ENCODE measurements at places on chromosomes 4 and X.

DNA sequence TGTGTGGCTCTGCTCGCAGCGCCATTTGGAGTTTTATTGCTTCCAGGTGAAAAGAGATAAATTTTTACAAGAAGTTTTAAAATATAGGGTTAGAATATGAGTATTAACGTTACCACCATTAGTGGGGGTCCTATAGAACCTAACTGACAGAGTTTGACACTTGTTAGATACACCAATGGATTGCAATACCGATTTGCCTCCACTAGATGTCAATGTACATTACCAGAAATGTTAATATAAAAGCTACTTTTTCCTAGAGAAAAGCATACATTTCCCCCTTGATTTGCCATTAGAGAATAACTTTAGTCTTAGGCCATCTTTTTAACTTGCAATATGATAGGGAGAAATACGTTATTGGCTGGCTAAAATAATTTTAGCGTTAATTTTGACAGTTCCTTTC, 108.4 kb downstream of the LINC00632 start:
- no peaks in the 10 kb centered on the region for H3K4me1 ChIP-seq
- no peak overlapping the region for H3K4me3 ChIP-seq
- no peak overlapping the region for H3K27ac ChIP-seq

DNA sequence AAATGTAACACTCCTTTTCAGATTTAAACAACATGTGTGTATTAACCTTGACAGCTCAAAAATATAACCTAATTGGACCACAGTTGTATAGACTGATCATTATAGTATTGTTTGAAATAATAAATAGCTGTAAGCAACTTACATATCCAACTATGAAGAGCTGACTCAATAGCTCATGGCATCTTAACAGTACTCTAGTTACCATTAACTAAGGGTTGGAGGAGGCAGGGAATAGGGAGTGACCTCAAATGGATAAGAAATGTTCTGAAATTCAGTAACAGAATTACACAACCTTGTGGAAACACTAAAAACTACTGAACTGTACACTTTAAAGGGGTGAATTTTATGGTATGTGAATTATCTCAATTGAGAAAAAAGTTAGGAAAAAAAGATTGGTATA, 136.5 kb upstream of the CPEB2 start:
- no peaks in the 10 kb centered on the region for H3K4me1 ChIP-seq
- no peaks in the 10 kb centered on the region for H3K36me3 ChIP-seq
- no peak overlapping the region for H3K4me3 ChIP-seq
- H3K27ac ChIP-seq = no peak overlapping the region

DNA sequence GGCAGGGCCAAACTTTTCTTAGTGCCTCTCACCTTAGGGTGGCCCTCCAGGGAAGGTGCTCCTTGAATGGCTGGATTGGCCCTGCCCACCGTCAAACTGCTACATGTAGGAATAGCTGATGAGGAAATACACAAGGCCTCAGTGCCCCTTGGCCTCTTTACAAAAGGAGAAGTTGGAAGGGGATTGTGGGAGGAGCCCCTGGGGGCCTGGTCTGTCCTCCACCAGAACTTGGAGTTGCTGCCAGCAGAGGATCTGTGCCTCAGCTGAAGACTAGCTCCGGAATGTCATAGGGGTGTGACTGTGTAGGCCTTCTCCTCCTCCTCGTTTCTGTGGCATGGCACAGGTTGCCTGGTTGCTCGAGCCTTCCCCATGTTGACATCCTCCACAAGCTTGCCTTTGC, 142.7 kb downstream of the AMMECR1 start:
- no peaks in the 10 kb centered on the region for H3K4me1 ChIP-seq
- no peaks in the 10 kb centered on the region for H3K36me3 ChIP-seq
- no peak for DNase-seq
- H3K27me3 ChIP-seq = no peaks in the 10 kb centered on the region
- H3K4me3 ChIP-seq = no peak overlapping the region

DNA sequence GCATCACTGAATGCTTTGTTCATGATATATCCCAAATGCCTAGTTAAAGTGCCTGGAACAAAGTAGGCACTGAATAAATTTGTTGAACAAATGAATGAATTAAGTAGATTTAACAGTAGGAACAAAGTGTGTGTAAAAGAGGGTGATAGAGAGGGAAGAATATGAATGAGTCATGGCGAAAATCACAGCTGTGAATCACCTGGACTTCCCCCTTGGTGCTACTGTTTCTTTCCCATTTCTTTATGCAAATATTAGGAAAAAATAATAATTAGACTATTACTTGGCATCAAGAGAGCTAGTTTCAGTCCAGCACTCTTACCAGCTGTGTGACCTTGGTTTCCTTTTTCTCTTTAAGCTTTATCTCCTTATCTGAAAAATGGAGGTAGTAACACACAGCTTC, 9.2 kb downstream of the SPIN3 start:
- H3K4me1 ChIP-seq = no peaks in the 10 kb centered on the region
- H3K36me3 ChIP-seq = peaks cover 2% of the 10 kb centered on the region
- no peak overlapping the region for H3K4me3 ChIP-seq
- no peak overlapping the region for H3K27ac ChIP-seq
- H3K27me3 ChIP-seq = no peaks in the 10 kb centered on the region

- no peaks in the 10 kb centered on the region for H3K36me3 ChIP-seq
- DNase-seq = no peak
- H3K27ac ChIP-seq = no peak overlapping the region
- no peak overlapping the region for H3K4me3 ChIP-seq
- no peaks in the 10 kb centered on the region for H3K4me1 ChIP-seq
These were observed 39.8 kb upstream of the ATOH1 start for GRCh38 chr4:93788712-93789111.

DNA sequence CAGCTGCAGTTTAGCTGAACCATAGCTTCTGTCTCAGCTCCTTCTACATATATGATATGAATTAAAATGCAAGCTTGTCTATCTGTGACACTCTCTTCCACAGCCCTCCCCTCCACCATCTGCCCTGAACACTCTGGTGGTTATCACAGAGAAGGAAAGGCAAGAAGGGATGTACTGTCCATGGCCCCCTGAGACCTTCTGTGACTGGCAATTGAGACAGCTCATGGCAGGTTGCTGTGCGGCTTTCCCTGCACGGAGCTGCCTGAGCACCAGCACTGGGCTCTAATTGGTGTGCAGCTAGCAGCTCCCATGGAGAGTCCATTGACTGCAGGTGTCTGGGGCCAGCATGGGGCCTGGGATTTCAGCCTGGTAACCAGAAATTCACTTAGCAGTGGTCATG, 109.8 kb upstream of the ANXA3 start:
- DNase-seq = no peak
- H3K4me3 ChIP-seq = no peak overlapping the region
- H3K27ac ChIP-seq = no peak overlapping the region
- no peaks in the 10 kb centered on the region for H3K36me3 ChIP-seq
- no peaks in the 10 kb centered on the region for H3K4me1 ChIP-seq

DNA sequence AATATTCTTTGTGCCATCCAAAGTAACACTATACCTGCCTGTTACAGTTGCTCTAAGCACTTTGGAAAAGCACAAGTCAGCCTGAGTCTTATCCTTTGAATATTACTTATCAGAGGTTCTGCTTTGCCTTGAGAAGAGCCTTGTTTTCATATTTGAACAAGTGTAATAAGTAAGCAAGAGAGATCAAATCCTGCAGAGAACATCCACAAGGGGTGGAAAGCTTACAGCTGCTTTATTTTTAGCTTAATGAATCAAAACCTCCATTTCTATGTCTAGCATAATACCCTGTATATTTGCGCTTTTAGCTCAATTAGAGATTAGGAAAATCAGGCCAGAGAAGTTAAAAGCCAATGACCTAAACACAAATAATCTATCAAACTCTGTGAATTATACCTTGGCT, 139.8 kb downstream of the CDS1 start:
- no peaks in the 10 kb centered on the region for H3K27me3 ChIP-seq
- no peaks in the 10 kb centered on the region for H3K4me1 ChIP-seq
- DNase-seq = no peak
- H3K27ac ChIP-seq = no peak overlapping the region
- peaks cover 5% of the 10 kb centered on the region for H3K36me3 ChIP-seq

GRCh38 chrX:40318076-40318475, 220.3 kb upstream of the BCOR start:
- DNase-seq = no peak
- H3K36me3 ChIP-seq = no peaks in the 10 kb centered on the region
- no peak overlapping the region for H3K4me3 ChIP-seq

DNA sequence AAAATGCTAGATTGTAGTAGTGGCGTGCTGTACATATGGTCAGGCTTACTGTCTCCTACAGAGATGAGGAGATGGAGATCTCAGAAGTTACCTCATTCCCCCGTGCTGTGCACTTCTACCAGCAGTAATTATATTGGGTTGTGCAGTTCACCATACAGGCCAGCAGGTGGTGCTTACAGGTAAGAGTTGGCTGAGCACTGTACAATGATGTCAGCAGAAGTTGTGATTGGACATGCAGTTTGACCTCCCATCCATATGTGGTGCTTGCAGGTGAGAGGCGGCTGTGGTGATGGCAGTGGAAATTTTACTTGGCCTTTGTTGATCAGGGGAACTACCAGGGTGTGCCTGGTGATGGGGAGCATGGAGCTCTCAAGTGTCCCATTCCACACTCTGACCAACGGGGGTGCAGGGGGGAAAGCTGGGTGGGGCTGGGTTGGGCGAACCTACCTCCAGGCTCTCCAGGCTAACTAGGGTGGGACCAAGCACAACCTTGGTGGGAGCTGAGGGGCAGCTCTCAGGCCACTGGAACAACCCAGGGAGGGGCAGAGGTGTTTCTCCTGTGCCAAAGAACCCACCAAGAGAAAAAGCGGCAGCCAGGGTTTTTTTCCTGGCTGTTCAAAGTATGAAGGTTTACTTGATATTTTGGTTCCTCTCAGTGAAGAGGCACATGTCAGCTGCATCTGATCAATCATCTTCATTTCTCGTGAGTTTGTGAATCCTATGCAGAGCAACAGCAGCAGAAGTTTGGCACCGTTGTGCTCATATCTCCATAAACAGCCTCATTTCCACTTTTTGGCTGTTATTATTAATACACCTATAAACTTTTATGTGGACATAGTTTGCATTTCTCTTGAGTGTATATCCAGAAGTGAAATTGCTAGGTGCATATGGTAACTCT, 73.8 kb upstream of the FREM3 start:
- H3K27me3 ChIP-seq = no peaks in the 10 kb centered on the region
- peak; percentile 38 for DNase-seq
- H3K27ac ChIP-seq = no peak overlapping the region
- H3K4me3 ChIP-seq = no peak overlapping the region
- H3K4me1 ChIP-seq = no peaks in the 10 kb centered on the region

- no peaks in the 10 kb centered on the region for H3K36me3 ChIP-seq
- H3K4me3 ChIP-seq = no peak overlapping the region
These were observed 113.4 kb upstream of the LIMCH1 start for GRCh38 chr4:41424522-41424921.

DNA sequence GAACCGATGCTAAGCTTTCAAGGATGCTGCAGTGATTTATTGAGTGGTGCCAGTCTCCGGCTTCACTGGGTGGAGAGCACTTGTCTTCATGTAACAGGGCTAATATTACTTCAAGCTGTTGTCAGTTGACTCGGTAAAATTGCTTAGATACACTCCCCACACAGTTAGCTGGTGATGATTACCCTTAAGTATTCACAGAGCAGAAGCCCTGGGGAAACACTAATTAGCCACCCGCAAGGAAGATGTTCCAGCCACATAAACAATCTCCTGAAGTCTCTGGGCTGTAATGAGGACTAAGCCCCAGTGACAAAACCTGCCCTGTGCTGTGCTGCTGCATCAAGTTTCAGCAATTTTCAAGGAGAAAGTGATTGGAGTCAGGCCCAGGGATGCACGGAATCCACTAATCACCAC, 37.3 kb upstream of the GK2 start:
- no peaks in the 10 kb centered on the region for H3K4me1 ChIP-seq
- H3K36me3 ChIP-seq = no peaks in the 10 kb centered on the region
- no peak overlapping the region for H3K27ac ChIP-seq
- no peak for DNase-seq

GRCh38 chr4:25308306-25308705, 4.3 kb upstream of the ZCCHC4 start:
- DNase-seq = no peak
- H3K27me3 ChIP-seq = no peaks in the 10 kb centered on the region
- no peak overlapping the region for H3K4me3 ChIP-seq
- peaks cover 3% of the 10 kb centered on the region for H3K36me3 ChIP-seq
- H3K27ac ChIP-seq = no peak overlapping the region

DNA sequence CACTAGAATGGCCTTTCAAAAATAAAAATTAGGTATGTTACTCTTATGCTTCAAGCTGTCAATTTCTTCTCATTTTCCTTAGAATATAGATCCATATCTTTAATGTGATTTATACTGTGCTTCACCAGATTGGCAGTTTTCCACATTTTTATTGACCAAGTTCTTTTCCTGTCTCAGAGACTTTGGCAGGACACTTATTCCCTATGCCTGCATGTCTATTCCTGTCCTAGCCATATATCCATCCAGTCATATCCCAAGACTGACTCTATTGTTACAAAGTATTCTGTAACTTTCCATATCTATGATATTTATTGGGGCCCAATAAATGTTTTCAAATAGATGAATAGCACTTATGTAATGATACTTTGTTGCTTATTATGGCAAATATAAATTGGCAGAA, 450.7 kb downstream of the GASK1B start:
- H3K4me1 ChIP-seq = no peaks in the 10 kb centered on the region
- H3K4me3 ChIP-seq = no peak overlapping the region
- DNase-seq = no peak

DNA sequence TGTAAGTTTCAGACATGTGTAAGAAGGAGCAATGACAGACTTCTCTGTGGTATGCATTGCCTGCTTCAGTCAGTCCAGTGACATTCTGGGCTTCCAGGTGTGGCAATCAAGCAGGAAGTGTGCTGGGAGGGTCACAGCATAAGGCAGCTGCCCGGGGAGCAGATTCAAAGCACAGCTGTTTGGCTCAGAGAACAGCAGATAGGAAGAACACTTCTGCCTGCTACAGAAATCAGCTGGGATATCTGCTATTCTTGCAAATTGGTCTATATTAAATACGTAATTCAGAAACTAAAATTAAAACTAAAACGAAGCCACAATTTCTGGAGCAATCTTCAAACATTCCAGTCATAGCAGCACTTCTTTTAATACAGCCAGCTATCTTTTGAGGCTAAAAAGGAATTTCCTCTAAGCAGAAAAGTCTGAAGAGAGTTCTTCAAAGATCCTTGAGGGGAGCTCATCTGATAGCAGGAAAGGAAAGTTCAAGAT, 47.5 kb upstream of the GALNT7 start:
- H3K27ac ChIP-seq = no peak overlapping the region
- no peaks in the 10 kb centered on the region for H3K27me3 ChIP-seq
- DNase-seq = no peak
- H3K4me1 ChIP-seq = 0 out of 2 replicates have a peak, but pooled peaks cover 2% of the 10 kb centered on the region
- H3K36me3 ChIP-seq = no peaks in the 10 kb centered on the region

- no peak for DNase-seq
- H3K27ac ChIP-seq = no peak overlapping the region
- H3K36me3 ChIP-seq = no peaks in the 10 kb centered on the region
These were observed 3.2 kb upstream of the UXT start for GRCh38 chrX:47662144-47662657.

All from Panc1 (cell line).